Camera-type eye (tissue), 1 donor: ENCODE measurements at places on chromosomes 4 and X. TPM values are rescaled to one million over a fixed set of nuclear protein-coding genes. Genes with fewer than 3 reads are reported as not detected.

ASMT gene
- total RNA-seq, result 1.2 TPM

CYTL1 gene
- total RNA-seq, result 12.9 TPM

ABCG2 gene
- total RNA-seq, result 20.2 TPM

TSPAN6 gene
- 55.5 TPM for total RNA-seq

WNK3 gene
- total RNA-seq, result 22.2 TPM

TNIP3 gene
- 0.93 TPM for total RNA-seq

F9 gene
- not detected for total RNA-seq

TRIM75 gene
- not detected for total RNA-seq

S100P gene
- total RNA-seq, result 0.27 TPM

SSR4 gene
- 53.0 TPM for total RNA-seq

NAAA gene
- total RNA-seq, result 44.2 TPM

UGT2A1 gene
- not detected for total RNA-seq

TTC29 gene
- total RNA-seq, result 1.3 TPM

MAMLD1 gene
- total RNA-seq, result 5.6 TPM

ITM2A gene
- 104 TPM for total RNA-seq

POU4F2 gene
- 7.9 TPM for total RNA-seq

CPEB2 gene
- total RNA-seq, result 26.9 TPM

SPANXA2 gene
- not detected for total RNA-seq

ENAM gene
- 0.27 TPM for total RNA-seq

SLIT2 gene
- total RNA-seq, result 46.3 TPM

TENM3 gene
- total RNA-seq, result 88.6 TPM

CLDN2 gene
- total RNA-seq, result 0.49 TPM

NOX1 gene
- 0.33 TPM for total RNA-seq

VCX3A gene
- total RNA-seq, result not detected

FRMPD4 gene
- 2.0 TPM for total RNA-seq

BST1 gene
- total RNA-seq, result 4.9 TPM
